ENCODE measurements at places on chromosomes 13 and 19.

DNA sequence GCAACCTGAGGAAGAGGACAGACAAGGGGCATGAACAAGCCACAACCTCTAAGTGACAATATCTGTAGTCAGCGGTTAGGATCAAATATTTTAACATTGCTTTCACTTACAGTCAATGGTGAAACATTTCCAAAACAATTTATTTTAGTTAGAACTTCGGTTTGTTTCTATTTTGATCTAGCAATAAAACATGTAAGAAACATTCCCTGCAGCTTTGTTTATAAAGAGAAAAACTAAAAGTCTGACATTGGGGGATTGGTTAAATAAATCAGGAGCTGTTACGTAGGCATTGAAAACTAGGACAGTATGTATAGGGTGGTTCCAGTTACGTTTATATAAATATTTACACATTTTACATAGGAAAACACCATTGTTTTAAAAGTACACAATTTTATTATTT is 3.4 kb downstream of the URI1 start:
- no peak for DNase-seq

GRCh38 chr13:77724092-77724491 is 26.6 kb downstream of the SLAIN1 start:
- peak; percentile 14 for DNase-seq

GRCh38 chr19:56477429-56478338 is 539 bp upstream of the ZNF667 start:
- DNase-seq = peak; percentile 18

DNA sequence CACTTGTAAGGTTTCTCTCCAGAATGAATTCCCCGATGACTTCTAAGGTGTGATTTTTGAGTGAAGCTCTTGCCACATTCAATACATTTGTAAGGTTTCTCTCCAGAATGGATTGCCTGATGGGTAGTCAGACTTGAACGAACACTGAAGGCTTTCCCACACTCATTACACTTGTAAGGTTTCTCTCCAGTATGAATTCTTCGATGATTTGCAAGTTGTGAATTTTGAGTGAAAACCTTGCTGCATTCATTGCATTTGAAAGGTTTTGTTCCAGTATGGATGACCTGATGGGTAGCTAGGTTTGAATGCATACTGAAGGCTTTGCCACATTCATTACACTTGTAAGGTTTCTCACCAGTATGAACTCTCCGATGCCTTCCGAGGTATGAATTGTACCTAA is 24.3 kb downstream of the ERVV-2 start:
- DNase-seq = no peak

DNA sequence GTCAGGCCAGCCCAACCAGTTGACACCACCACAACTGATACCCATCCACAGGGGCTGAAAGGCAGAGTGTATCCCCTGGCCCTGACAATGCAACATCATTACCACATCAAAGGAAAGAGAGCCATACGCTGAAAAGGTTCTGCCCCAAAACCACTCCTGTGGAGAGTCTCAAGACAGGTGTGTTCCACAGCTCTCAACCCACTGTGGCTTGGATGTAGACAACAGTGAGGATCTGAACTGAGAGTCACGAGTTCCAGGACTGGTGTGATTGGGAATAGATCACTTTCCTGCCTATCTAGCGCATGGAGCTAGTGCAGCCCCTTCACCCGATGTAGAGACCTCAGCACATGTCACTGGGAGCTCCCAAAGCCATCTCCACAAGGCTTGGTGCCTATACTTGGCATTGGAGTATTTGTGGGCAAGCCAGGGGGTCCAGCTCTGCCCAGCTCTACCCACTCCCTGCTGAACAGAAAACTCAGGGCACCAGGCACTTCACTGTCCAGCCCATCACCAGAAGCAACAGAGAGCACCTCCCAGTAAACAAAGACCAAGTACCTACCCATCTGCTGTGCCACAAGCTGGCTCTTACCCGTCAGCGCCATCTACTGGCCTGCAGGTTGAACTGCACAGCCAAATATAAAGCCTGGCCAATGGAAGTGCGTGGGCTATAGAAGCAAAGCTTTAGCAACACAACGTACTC is 579.5 kb downstream of the UQCRFS1 start:
- peak; percentile 27 for DNase-seq

DNA sequence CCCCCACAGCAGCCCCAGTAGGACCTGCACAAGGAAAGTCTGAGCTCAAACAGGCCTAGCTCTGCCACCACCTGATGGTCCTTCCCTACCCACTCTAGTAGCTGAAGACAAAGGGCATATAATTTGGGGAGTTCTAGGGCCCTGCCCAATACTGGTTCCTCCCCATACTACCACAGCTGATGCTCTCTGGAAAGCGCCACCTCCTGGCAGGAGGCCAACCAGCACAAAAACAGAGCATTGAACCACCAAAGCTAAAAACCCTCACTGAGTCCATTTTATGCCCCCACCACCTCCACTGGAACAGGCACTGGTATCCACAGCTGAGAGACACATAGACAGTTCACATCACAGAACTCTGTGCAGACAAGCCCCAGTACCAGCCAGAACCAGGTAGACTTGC is 1276.8 kb downstream of the OLFM4 start:
- no peak for DNase-seq

DNA sequence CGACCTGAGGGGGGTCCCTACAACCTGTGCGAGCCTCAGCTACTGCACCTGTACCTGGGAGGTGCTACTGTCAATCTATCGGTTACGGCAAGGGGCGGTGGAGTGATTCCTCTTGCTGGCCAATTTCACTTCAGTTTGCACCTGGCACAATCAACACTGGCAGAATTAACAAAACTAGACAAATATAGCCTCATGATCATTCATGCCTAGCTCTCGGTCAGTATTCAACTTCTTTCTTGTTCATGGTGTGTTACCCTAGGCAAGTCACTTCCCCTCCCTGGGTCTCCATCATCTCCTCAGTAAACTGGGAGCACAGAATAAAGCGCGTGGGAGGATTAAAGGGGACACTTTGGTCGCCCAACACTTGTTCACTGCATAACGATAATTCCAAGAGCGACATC is 618 bp downstream of the HAUS8 start:
- DNase-seq = no peak

- no peak for DNase-seq
Observed at GRCh38 chr13:97387485-97387839, 46.5 kb upstream of the RAP2A start.

DNA sequence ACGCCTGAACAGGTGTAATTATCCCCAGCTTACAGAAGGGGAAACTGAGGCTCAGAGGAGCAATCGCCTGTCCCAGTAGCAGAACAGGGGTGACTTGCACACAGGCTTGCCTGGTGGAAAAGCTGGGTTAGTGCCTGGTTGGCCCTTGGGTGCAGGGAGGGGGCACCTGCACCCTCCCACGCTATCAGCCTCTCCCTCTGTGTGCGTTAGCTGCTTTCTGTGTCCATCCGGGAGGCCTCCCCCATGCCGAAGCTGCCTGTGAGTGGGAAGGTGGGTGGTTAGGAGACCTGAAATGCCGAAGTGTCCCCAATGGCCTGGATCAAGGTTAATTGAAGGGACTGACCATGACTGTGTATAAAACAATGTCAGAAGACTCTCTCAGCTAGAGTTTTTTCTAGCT is 295.0 kb downstream of the ZNF536 start:
- no peak for DNase-seq

DNA sequence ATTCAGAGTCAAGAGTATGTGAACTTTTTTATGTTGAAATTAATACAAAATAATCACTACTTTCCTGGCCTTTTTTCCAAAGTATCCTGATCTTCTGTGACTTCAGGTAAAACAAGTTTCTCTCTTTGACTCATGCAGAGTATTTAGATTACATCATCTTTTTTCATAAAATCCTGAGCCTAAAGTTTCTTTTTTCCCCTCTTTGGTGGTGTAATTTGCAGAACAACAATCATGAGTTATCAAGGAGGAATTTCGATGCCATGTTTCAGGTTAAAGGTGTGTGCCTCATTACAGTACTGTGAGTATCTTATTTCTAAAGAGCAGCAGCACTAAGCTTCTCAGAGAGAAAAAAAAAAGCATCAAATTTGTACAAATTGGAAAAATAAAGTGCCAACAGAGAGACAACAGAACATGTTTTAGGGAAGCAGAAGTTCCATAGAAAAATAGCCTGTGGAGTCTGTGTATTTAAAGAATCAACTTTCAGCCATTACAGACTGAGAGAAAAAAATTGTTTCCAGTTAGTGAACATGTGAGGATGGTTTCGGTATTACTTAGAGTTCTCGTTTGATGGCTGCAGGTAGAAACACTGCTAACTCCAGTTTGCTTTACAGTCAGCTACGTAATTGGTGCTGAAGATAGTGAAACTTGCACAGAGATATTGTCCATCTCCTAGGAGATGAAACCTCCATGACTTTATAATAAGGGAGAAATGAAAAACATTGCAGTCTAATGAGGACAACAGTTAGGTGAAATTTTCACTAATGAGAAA is 78.1 kb upstream of the PCDH9 start:
- no peak for DNase-seq

- no peak for DNase-seq
Observed at GRCh38 chr19:46890423-46891170, 29.8 kb downstream of the ARHGAP35 start.

- DNase-seq = peak; percentile 79
Observed at GRCh38 chr13:77026255-77026860, 601 bp downstream of the FBXL3 start.

DNA sequence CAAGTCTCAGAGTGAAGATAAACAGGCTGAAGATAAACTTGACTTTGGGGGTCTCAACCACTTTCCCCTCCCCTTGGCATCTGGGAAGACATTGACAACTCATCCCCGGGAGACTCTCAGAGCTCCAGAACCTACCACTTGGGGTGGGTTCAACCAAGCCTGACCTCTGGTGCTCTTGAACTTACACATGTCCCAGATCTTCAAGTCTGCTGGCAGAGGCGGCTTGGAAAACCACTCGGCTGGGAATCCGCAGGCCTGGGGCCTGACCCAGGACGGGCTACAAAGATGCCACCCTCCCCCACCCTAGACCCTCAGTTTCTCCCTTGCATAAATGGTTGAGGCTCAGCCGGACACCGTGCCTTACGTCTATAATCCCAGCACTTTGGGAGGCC is 512 bp downstream of the LRRC8E start:
- no peak for DNase-seq

DNA sequence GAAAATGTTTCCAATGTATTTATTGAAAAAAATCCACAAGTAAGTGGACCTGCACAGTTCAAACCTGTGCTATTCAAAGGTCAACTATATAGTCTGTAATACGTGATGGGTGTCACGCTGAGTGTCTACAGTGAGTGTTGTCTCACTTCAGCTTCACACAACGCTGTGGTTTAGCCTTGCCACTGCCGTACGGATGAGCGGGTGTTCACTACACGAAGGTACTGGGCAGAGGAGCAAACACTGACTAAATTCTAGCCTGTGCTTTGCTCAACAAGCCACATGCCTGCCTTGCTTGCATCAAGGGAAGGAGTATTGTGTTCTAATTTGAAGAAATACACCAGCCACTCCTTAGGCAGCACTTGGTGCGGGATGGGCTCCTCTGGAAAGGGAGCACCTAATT is 3.4 kb upstream of the FFAR3 start:
- DNase-seq = no peak
